ENCODE measurements at places on chromosomes 3 and 15. TPM values are rescaled to one million over a fixed set of nuclear protein-coding genes. Genes with fewer than 3 reads are reported as not detected.

GRCh38 chr15:70783041-70783440 is 19.7 kb upstream of the UACA start:
- DNase-seq = no peak

DNA sequence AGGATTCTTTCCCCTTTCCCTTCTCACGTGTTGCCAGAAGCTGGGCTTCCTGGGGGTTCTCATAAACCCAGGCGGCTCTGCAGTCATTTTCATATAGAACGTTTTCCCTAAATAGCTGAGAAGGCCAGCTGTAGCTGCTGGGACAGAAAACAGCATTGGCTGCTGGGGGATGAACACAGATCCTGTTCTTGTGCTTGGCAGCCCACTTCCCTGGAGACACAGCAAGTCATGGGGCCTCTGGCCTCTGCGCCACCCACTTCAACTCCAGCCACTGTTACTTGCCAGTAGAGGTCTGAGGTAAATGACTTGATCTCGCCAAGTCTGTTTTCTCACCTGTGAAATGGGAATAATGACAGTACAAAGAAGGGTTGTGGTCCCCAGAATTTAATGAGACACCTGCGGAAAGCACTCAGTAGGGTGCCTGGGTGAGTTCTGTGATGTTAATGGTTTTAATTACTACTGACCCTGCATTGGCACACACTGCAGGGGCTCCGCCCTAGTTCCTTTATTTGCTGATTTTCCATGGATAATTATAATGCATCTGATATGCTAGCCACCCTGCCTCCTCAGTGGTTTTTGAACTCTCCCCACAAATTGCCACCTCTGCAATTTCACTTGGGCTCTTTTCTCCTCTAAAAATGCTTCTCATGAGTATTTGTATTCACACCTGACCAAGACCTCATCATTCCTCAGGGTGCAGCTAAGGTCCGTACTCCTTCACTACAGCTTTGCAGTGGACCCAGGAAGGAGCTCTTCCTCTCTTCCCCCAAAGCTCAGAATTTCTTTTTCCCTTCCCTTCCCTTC is 274.7 kb downstream of the RPLP1 start:
- no peak for DNase-seq

DNA sequence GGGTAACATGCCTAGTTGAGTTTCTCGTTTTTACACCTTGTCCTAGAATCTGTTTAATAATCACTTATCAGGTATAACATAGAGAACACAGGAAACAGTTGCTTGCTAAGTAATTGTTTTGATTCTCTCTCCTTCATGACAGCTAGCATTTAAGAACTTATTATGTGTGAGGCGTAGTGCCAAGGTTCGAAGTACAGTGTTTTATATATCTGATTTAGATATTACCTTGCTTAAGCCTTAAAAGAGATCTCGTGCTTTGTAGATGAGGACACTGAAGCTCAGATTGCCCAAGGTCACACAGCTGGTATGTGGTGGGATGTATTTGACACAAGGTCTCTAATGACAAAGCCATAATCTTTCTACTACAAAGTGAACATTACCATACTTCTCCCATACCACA is 29.0 kb upstream of the IFT57 start:
- DNase-seq = no peak

DNA sequence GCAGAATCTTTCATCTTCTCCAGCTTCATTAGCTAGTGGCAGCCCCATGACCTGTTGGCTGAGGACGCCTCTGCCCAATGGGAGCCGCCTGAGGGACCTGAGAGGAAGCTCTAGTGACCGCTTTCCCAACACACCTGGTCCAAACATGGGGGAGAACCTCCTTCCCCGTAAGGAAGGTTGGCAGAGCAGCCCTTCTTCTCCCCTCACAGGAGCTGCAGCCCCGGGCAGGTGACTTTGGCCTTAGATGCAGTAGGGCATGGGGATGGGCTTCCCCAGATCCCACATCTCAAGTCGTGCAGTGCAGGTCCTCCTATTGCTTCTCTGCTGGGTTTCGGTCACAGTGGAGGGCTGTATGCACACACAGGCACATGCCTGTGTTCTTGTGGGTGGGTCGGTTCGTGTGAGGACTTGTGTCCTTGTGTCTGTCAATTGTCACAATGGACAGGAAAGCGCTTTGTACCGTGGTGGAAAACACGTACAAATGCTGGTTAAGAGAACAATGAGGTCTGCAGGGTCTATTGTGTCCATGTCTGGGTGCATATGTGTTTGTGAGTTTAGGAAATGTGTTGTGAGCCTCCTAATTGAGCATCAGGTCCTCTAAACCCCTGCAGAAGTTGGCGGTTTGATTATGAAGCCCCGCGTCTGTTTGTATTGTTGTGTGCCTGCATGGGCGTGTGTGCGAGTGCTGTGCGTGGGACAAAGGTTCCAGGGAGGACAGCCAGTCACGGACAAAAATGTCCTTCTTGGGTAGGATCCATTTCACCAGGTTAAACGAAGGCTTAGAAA is 1.4 kb downstream of the ISLR2 start:
- DNase-seq = no peak

- DNase-seq = no peak
These were observed 261.1 kb downstream of the EPHB1 start for GRCh38 chr3:135056084-135056730.

- no peak for DNase-seq
These were observed 688.3 kb upstream of the LMCD1 start for GRCh38 chr3:7813365-7813764.

DNA sequence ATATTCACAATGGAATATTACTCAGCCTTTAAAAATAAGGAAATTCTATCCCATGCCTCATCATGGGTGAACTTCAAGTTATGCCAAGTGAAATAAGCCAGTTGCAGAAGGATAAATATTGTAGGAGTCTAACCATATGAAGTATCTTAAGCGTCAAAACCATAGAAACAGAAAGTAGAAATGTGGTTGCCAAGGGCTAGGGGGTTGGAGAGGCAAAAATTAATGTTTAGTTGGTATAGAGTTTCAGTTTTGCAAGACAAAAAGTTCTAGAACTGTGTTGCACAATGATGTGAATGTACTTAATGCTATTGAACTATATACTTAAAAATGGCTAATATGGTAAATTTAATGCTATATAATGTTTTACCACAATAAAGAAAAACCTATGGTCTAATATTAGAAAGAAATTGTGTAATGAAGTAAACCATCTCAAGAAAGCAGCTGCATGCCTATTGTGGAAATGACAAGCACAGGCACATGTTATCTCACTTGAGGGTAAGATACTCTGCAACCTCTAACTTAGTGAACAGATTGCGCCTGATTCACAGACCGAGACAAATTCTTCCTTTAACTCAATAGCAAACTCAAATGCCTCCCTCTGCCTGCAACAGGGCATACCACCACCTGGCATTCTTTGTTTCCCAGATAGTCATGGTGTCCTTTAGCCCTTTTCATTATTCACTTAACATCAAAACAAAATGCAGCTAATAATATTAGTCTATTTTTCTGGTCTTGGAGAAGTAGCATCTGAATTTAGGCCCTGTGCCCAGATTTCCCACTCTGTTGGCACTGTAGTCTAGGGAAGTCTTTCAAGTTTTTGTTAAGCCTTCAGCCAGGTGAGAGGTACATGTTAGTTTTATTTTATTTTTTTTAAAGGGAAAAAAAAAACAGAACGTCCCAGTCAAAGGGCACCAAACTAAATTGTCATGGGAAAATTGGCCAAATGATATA is 80.2 kb upstream of the ACP3 start:
- peak; percentile 22 for DNase-seq

DNA sequence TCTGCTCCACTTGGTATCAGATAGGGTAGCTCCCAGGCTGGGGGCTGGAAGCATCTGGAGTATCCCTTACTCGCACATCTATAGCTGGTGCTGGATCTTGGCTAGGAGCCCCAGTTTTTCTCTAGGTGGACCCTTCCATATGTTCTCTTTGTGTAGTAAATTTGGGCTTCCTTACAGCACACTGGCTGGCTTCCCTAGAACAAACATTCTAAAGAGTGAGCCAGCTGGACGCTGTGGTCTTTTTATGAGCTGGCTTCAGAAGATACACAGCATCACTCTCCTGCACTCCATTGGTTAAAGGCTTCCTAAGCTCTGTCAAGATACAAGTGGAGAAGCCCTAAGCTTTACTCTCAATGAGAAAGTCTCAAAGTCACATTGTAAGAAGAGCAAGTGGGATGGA is 322.1 kb downstream of the WDR72 start:
- no peak for DNase-seq

- DNase-seq = no peak
These were observed 329.9 kb upstream of the AGTR1 start for GRCh38 chr3:148367756-148368155.

- no peak for DNase-seq
These were observed 644 bp upstream of the MASP1 start for GRCh38 chr3:187292181-187292580.

DNA sequence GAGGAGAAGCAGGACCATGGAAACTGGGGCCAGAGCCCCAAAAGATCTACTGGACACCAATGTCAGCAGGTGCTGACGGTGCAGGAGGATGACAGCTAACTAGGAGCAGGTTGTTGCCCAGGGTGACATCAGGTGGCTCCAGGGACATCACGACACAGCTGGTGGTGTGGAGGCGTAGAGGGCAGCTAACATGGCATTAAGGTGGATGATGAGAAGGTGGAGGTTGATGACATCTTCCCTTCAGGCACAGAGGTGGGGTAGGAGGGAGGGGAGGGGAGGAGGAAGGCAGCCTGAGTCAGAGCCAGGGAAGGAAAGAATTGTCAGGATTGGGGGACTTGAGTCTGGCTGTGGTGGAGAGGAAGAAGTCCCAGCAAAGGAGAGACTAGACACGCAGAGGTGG is 1.5 kb upstream of the EPHB1 start:
- no peak for DNase-seq

DNA sequence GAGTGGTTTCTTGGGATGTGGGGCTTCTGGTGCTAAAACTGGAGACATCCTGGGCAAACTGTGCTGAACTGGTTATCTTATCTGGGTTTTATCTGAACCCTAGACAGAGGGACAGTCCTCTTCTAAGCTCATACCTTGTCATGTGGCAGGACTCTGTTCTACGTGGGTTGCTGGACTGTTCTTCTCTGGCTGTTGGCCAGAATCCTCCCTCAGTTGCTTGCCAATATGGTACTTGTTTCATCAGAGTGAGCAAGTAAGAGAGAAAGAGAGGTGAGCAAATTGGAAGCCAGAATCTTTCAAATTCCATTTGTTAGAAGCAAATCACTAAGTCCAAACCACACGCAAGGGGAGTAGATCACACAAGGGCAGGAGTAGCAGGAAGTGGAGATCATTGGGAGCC is 291.5 kb upstream of the TBL1XR1 start:
- no peak for DNase-seq

- no peak for DNase-seq
These were observed 283.4 kb downstream of the LSAMP start for GRCh38 chr3:116161575-116162525.

GRCh38 chr3:171788546-171789351 is 21.5 kb downstream of the PLD1 start:
- DNase-seq = no peak

- DNase-seq = no peak
These were observed 105.6 kb upstream of the MB21D2 start for GRCh38 chr3:193023218-193023617.

DNA sequence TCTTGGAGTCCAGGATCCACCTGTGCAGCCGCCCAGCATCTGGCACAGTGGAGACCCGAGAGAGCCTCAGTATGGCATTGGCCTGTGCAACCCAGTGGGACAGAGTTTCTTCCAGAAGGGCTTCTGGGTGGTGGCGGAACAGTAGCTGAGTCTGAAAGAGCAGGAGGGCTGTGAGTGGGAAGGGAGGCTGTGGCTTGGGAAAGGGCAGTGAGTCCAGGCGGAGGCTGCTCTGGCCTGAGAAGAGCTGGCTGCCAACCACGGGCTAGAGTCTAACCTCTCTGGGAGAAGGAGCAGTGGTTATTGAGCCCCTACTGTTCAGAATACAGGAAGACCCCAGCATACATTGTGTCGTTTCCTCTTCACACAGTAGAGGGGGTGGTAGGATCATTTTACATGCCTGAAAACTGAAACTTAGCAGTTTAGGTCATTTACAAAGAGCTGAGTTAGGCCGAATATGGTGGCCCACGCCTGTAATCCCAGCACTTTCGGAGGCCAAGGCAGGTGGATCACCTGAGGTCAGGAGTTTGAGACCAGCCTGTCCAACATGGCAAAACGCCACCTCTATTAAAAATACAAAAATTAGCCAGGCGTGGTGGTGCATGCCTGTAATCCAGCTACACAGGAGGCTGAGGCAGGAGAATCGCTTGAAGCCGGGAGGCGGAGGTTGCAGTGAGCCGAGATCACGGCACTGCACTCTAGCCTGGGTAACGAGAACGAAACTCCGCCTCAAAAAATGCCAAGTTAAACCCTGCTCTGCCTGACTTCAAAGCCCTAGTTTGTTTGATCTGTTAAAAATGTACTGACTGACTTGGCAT is 3.2 kb downstream of the AEN start:
- DNase-seq = no peak

- no peak for DNase-seq
These were observed 28.1 kb downstream of the ITGB5 start for GRCh38 chr3:124859025-124859424.

DNA sequence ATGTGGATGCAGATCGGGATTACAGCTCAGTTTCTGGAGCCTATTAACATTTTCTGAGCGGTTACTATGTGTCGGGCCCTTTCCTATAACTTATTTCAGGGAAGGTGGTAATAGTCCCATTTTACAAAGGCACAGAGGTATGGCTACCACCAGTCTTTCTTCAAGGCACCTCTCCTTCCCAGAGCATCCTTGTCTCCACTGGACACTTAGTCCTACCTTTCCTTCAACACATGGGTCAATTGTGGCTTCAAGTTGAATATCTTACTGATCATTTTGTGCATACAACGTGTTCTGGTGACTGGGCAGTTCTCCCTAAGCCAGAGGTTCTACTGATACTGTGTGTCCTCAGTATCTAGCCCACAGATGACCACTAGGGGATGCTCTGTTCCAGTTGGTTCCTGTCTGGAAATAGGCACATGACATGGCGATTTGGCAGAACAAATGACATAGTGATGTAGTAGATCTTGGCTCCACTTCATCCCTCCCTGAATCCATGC is 60.7 kb upstream of the CMTM8 start:
- DNase-seq = peak; percentile 39

- DNase-seq = no peak
These were observed 41.3 kb downstream of the ZNF445 start for GRCh38 chr3:44436181-44436580.

The PSTPIP1 gene
- total RNA-seq = 3.9 TPM

The SEC11A gene
- total RNA-seq = 121 TPM

The CIB2 gene
- total RNA-seq = 5.8 TPM

The NLGN1 gene
- 12.3 TPM for total RNA-seq

The GP9 gene
- not detected for total RNA-seq

The ISLR gene
- total RNA-seq = 88.0 TPM

The TMEM266 gene
- total RNA-seq = 0.29 TPM

The CCR9 gene
- total RNA-seq = not detected

The EIF2A gene
- 239 TPM for total RNA-seq
